ENCODE measurements at places on chromosomes 13 and 19.

- DNase-seq, result no peak
These were observed 224.7 kb downstream of the DCT start for GRCh38 chr13:94254737-94255136.

- no peak for DNase-seq
These were observed 35.7 kb downstream of the ARRDC2 start for GRCh38 chr19:18043676-18044075.

DNA sequence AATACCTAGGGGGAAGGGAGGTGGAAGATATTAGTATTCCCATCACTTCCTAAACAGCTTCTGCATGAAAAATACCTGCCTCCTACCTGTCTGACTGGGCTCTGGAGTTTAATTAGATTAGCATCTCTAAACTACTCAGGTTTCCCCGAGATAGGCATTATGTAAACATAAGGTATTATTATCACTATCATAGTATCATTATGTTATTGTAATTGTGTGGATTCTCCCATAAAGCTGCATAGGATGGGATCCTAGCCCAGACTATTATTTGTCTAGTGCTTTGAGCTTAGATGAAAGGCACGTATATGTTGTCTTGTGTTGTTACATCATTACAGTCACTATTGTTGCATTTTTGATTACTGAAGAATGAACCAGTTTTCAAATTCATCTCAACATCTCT, 115.2 kb upstream of the SOX21 start:
- no peak for DNase-seq

GRCh38 chr19:18419195-18419698, at the start of gene SSBP4:
TSS of gene SSBP4 (plus strand) at chr19:18419398. CDS start at chr19:18419649, 251 bp downstream.
- peak; percentile 53 for DNase-seq

DNA sequence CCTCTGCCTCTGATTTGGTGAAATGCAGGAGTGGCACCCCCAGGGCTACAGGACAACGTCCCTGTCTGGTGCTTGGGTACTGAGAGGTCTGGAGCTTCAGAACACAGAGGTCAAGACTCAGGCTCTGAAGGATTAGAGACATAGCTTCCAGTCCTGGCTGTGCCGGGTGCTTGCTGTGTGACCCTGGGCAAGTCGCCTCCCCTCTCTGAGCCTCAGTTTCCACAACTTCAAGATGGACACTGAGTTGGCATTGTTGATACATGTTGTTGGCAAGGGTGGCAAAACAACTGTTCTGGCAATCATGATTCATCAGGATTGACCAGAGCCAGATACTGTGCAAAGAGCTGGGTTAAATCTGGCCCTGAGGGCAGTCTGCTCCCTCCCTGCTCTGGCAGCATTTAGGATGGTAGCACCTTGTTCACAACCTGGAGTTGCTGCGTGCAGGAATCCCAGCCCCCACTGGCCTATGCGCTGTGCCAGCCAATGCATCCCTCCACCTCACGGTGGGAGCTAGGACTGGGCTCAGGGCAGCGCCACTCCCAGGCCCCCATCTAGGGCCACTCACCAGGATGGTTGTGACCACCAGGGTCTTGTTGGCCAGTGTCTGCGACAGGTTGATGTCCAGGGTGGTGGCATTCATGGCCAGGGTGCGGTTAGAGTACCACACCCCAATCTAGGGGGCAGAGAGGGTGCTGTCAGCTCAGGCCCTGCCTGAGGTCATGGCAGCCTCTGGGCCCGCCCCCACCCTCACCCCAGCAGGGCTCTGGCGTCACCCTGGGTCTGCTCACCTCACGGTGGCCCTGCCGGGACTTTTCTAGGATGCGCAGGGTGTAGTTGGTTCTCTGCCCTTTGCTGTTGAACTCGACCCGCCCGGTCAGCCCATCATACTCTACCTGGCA, 16.7 kb downstream of the GRIK5 start:
- no peak for DNase-seq
